AG20443 (cell line): ENCODE measurements at places on chromosomes 4 and X.

GRCh38 chr4:41214136-41214824 is at the start of gene APBB2:
Gene APBB2 (minus strand): TSS chr4:41214542. CDS start chr4:41033254, 181,288 bp downstream.
- peak; percentile 97 for DNase-seq

GRCh38 chrX:148774276-148774675 is 273.9 kb downstream of the AFF2 start:
- DNase-seq: no peak

DNA sequence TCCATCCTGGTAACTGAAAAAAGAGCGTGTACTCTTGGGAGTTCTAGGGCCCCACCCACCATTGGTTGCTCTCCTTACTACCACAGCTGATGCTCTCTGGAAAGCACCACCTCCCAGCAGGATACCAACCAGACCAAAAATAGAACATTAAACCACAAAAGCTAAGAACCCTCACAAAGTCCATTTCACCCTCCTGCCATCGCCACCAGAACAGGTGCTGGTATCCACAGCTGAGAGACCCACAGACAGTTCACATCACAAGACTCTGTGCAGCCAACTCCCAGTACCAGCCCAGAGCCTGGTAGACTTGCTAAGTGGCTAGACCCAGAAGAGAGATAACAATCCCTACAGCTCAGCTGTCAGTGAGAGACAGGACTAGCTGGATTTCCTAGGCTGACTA is 240.6 kb downstream of the PABPC4L start:
- no peak for DNase-seq

DNA sequence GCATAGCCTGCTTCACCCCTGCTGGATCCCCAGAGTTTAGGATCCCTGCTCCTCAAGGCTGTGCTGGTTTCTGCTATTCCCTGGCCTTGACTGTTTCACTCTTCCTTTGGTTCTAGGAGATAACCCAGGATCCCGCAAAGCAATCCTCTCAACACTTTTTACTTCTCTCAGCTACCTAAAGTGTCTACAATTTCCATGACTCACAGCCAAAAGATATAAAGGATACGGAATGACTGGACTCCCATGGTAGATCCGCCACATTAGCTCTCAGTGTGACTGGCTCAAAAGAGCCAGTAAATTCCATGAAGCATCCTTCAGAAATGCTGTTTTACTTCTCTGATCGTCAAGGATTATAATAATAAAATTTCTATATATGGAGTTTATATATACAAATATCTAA is 66.3 kb upstream of the TMEM164 start:
- no peak for DNase-seq

- DNase-seq: no peak
Measured at GRCh38 chr4:146155152-146155724, 20.3 kb upstream of the LSM6 start.

GRCh38 chr4:168095776-168096406 is 3.6 kb downstream of the ANXA10 start:
- no peak for DNase-seq

GRCh38 chrX:124347242-124347641 is 879 bp downstream of the SH2D1A start:
- DNase-seq: no peak

DNA sequence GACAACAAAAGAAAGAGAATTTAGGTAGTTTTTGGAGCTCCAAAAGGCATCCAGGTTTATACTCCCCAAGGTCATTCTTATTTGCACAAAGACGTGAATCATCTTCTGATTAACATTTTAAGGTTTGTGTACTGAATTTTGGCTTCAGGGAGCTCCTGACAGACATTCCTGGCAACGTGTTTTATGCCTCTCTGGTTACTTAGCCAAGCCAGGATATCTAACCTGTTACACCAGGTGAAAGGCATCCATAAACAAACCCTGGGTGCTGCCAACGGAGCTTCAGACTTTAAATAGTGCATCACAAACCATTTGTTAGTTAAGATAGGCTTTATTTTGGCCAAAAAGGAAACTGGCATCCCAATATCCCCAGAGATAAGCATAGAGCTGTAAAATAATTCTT is 997.3 kb downstream of the ARAP2 start:
- DNase-seq: no peak

GRCh38 chr4:169757575-169758184 is at the start of gene HPF1:
Gene HPF1 (minus strand): TSS chr4:169757944. CDS start chr4:169757877, 67 bp downstream.
- DNase-seq: peak; percentile 97
